ENCODE measurements at places on chromosomes 4 and X. TPM values are rescaled to one million over a fixed set of nuclear protein-coding genes. Genes with fewer than 3 reads are reported as not detected.
A peak's percentile ranks its signal among the peaks of the same experiment; 100 is the strongest.

DNA sequence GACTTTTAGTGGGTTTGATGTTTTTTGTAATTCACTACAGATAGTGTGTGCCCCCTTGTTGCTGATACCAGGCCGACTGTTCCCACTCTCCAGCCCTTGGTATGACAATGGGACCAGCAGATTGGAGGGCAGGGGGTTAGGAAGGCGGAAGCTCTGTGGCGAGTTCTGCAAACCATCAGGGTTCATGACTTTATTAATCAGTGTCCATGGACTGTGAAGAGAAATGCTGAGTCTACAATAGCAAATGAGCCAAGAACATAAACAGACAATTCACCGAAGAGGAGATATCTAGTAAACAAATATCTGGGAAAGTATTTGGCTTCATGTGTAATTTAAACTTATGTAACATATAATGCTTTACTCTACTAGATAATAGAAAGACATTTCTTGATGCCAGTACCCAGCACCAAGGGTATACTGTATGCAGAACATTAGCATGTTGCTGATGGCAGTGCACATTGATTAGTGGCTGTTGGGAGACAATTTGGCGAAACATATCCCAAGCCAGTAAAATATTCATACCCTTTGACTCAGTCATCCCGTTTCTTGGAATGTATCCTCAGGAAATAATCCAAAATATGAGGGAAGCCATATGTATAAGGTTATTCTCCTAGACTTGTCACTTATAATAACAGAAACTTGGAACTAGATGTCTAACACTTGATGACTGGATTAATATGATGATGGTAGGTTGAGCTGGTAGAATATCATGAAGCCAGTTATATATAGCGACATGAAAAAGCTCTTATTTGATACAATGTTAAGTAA is 169.4 kb downstream of the PTTG2 start:
- no peak for DNase-seq

DNA sequence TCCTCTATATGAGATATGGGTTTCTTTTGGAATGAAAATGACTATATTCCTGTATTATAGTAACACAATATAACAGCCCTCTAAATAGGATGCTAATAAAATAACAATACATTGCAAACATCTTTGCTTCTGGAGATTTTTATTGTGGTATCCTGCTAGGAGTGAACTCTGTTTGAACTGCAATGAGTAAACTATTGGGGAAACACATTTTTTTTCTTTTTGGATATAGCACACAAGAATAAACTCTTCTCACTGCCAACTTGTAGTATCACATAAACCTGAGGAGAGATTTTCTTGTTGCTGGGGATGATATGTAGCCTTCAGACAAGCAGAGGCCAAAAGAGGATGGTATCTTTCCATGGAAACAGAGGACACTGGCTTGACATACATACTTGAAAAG is 238.2 kb downstream of the C4orf33 start:
- no peak for DNase-seq

GRCh38 chr4:2046031-2046961 is 12.8 kb upstream of the NAT8L start:
- DNase-seq: no peak

DNA sequence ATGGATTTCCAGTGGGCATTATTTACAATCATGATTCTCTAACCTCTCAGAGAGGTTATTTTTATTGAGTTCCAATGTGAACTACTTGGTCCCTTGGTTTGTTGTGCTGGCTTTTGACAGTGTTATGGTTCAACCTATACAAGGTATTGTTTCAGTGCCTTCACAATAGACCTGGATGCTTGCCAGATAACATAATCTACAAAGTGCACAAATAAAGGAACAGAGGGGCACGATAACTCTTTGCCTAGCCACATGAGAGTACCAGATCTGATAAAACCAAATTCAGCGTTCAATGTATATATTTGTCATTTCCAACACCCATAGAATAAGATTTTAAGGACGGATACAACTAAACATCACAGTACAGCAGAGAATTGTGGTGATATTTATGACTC is 120.8 kb downstream of the RASL11B start:
- no peak for DNase-seq

Gene ATP11C
- polyA plus RNA-seq: 44.2 TPM

Gene REPS2
- polyA plus RNA-seq: 12.1 TPM

- DNase-seq: no peak
Measured at GRCh38 chr4:126719852-126720251, 912.9 kb upstream of the INTU start.

DNA sequence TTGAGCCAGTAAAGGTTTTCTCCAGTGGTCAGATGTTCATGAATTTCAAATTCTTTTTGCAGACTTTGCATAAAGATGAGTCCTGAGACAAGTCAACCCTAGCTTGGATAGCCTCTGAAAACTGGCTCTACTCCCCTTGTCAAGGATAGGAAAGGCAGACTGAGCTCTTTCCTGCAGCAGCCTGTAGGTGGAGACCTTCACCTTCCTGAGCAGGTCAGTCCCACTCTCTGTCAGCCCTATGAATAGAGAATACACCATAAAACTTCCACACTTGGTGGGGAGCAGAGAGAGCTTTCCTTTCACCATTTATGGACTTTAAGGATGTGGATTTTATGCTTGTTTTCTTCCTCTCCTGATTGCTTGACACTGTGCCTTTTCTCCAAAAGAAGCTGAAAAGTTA is 41.9 kb downstream of the PCDH19 start:
- DNase-seq: no peak

GRCh38 chr4:145937971-145938611 is 532 bp downstream of the ZNF827 start:
- DNase-seq: peak; percentile 56

DNA sequence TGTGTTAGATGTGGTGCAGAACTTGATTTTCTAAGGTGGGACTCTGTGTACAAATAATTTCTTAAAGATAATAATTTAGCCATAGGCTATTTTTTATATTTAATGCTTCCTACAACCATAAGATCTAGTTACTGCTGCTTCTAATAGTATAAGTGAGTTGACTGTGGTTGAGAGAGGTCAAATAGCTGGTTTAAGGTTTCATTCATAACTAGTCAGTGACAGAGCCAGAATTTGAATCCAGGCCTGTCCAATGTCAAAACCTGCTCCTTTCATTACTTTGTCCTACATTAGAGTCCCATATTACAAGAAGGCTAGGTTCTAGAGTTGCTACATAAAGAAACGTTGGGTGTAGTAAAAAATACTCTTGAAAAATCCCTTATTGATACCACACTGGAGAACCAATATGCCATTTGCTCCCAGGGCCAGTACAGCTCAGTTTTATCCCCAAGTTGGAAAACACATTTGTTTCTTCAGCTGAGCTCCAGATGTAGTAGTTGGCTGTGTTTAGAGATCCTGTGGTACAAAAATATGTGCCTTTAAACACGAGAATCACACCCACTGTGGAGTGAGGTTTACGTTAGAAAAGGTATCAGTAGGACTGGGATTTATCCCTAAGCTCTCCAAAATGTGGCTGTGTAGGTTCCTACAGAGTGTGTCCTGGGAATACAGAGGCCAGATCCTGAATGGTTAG is 84.3 kb downstream of the REPS2 start:
- DNase-seq: no peak

GRCh38 chrX:136261321-136261720 is 10.1 kb upstream of the MAP7D3 start:
- no peak for DNase-seq

DNA sequence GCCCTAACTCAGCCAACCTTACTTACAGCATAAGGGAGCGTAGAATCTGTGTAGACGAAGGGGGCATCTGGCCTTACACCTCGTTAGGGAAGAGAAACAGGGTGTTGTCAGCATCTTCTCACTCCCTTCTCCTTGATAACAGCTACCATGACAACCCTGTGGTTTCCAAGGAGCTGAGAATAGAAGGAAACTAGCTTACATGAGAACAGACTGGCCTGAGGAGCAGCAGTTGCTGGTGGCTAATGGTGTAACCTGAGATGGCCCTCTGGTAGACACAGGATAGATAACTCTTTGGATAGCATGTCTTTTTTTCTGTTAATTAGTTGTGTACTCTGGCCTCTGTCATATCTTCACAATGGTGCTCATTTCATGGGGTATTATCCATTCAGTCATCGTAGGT is 14.6 kb downstream of the PLP1 start:
- DNase-seq: no peak

Gene POU4F2
- not detected for polyA plus RNA-seq

- DNase-seq: no peak
Measured at GRCh38 chr4:31058656-31059055, 338.5 kb downstream of the PCDH7 start.

DNA sequence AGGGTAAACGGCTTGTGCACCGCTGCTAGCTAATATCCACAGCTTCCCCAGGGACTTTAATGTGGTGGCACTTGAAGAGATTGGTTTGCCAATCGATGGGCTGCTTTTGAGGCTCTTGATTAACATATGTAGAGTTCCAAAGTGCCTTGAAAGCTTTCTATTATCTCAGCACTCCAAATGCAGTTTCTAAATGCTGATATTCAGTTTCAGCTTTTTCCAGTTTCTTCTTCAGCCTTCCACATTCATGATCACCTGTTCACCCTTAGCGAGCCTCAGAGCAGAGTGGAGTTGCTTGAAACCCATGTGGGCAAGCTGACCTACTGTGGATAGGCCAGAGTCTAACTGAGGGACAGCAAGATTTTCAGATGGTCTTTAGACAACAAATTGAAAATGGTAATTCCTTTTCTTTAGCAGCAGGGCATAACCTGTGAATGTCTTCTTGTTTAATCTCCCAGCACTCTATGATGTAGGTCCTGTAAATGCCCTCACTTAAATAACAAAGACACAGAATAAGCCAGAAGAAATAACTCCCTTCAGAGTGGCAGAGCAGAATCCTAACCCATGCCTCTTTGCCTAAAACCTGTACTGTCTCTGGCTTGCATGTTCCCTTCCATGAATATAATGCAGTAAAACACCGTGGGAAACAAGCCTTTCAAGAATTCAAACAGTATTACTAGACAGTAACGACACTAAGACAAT is 99.8 kb downstream of the TSPAN5 start:
- DNase-seq: no peak

- no peak for DNase-seq
Measured at GRCh38 chr4:187088070-187088799, 364.6 kb upstream of the FAT1 start.

Gene PDGFRA
- 159 TPM for polyA plus RNA-seq

- no peak for DNase-seq
Measured at GRCh38 chr4:40969501-40969900, 219.7 kb downstream of the NSUN7 start.

GRCh38 chrX:39450234-39450977 is 647.4 kb downstream of the BCOR start:
- DNase-seq: no peak

DNA sequence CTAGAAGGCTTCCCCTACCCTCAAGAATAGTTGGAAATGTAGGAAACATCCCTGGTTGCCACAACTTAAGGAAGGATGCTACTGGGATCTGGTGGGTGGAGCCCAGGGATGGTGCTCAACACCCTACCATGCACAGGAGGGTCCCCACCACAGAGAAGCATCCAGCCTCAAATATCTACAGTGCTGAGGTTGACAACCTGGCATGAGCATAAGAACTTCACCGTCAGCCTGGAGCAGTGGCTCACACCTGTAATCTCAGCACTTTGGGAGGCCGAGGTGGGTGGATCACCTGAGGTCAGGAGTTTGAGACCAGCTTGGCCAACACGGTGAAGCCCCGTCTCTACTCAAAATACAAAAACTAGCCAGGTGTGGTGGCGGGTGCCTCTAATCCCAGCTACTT is 24.0 kb upstream of the ASMTL start:
- no peak for DNase-seq

DNA sequence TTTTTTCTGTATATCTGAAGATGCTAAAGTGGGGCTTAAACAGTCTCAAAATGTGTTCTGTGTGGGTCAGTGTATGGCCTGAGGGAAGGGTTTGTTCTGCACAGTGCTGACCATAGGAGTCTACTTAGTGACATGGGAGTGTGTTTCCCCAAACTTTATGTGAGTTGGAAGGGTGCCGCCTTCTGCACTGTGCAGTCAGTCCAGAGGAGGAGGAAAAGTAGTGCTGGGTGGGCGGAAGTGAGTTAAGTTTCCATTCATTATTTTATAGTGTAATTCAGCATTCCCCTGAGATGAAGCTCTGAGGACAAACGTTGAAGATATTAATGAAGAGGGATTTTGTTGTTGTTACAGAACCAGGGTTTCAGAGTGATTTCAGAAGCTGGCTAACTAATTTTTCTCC is 2.9 kb downstream of the CHST7 start:
- no peak for DNase-seq

Gene AWAT2
- polyA plus RNA-seq: not detected

Gene PSAPL1
- not detected for polyA plus RNA-seq

Gene UGT2B7
- 74.6 TPM for polyA plus RNA-seq

DNA sequence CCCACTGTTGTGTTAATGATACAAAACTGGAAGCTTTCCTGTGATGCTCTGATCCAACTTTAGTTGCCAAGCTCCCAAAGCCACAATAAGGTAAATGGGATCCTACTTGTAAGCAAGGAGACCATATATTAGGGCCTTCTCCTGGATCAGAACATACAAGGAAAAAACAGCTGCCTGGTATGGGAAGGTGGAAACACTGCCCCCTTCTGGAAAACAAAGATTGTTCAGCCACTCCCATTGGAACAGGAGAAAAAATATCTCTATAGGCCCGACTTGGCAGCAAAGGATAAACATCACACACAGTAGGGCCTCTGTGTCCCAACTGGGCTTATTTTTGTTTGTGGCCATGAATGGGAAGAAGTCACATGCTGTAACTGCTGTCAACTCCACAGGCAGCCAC is 166.5 kb downstream of the TBX22 start:
- no peak for DNase-seq

Data from left kidney (tissue), 8 donors.